ENCODE measurements at places on chromosomes 11 and 22.

DNA sequence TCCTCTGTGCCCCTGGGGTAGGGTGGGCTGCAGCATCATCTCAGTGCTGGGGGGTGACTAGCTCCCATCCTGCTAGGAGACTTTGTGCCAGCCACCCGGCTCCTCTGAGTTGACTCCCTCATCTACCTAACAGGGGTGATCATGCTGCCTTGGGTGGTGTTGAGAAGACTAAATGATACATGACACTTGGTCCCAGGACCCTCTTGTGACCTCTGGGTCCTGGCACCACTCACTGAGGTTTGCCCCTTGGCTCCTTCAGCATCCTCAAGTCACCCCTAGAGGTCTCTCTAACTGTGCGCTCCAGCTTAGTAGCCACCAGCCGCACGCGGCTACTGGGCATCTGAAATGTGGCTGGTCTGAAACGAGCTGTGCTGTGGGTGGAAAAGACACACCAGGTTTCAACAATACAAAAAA, 72.1 kb downstream of the LRRC32 start:
- DNase-seq, result no peak

DNA sequence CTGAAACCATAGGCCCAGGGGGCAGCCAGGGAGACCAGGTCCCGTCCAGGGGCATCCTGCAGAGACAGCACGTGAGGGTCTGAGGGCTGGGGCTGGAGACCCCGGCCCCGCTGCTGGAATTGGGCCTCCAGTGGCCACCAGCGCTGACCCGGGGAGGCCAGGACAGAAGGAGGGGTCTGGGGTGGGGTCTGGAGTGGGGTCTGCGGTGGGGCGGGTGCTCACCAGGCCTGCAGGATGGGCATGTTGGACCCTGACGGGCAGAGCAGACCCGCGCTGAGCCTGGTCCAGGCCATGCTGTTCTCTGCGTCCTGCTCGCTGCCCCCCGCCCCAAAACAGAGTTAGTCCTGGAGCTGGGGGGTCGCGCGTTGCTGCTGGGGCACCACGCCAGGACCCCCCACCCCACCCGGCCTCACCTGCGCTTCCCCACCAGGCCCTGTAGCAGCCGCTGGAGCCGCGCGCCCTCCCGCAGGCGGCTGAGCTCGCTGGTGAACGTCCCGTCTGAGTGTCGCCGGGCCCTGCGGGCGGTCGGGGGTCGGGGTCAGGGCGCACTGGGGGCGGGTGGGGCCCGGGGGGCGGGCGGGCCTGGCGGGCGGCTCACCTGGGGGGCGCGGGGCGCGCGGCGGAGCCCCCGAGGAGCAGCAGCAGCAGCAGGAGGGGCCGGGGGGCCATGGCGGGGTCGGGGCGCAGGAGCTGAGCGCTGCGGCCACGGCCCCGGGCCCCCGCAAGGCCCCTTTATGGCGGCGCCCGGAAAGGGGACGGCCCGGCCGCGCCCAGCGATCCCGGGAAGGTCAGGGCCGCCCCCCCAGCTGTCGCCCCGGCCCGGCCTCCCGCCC, at the start of gene SCT:
Gene SCT, minus strand, starts transcription at position 707 of the 833 bp plus-strand sequence. Its CDS starts 38 bp downstream, at position 669.
- DNase-seq, result no peak

GRCh38 chr11:36103933-36104530, 160.2 kb downstream of the LDLRAD3 start:
- DNase-seq, result no peak

- no peak for DNase-seq
Observed at GRCh38 chr11:37984991-37985390, 1387.0 kb upstream of the RAG2 start.

GRCh38 chr11:80349997-80350396, 909.2 kb upstream of the TENM4 start:
- DNase-seq, result no peak

- DNase-seq, result no peak
Observed at GRCh38 chr22:28129319-28129962, 210.4 kb upstream of the PITPNB start.

DNA sequence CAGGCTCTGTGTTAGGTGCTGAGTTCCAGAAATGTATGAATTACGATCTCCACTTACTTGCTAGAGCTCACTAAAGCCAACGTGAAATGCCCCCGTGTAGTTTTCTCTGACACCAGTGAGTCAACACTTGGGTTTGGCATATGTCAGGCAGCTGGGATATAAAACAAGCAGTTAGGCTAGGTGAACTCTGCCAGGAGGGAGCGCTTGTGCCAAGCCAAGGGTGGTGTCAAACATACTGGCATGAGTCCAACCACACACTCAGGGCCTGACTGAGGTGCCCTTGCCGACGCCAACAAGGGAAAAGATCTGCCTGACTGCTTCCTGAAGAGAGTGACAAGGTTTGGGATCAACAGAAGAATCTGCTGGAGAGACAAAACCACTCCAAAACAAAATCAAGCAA, 167.8 kb upstream of the NARS2 start:
- no peak for DNase-seq

- no peak for DNase-seq
Observed at GRCh38 chr11:134343646-134344045, 11.9 kb downstream of the GLB1L2 start.

GRCh38 chr11:105000167-105000566, 22.8 kb downstream of the CASP5 start:
- no peak for DNase-seq

DNA sequence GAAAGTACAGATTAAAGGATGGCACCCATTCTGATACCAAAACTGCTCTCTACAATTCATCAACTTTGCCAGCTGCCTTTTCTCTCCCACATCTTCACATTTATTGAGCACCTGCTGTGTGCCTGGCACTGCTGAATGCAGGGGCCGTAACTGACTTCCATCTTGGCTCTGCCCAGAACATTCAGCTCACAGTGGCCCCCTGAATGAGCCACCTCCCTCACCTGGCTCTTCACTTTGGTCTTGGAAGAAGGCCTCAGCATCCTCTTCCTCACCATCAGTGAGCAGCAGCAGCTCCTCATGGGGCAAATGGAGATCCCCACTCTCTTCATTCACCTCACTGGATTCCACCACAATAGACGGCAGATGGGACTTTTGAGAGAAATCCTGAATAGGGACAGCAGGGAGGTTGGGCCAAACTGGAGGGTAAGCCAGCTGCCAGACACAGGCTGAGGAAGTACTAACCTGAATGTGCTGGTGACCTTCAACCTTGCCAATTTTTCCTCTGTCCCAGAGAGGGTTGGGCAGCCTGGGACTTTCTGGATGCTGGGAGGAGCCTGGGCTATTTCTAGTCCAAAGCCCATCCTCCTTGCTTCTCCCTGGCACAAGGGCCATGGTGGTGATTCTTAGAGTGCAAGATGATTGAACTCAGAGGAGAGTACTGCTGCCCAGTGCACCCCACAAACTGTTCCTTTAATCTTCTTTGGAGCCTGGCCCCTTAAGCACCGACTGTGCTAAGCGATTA, 1.9 kb upstream of the UQCC3 start:
- DNase-seq, result no peak

- no peak for DNase-seq
Observed at GRCh38 chr11:118227865-118228785, 3.3 kb upstream of the JAML start.

GRCh38 chr11:2561696-2562581, 117.1 kb downstream of the KCNQ1 start:
- DNase-seq, result no peak

DNA sequence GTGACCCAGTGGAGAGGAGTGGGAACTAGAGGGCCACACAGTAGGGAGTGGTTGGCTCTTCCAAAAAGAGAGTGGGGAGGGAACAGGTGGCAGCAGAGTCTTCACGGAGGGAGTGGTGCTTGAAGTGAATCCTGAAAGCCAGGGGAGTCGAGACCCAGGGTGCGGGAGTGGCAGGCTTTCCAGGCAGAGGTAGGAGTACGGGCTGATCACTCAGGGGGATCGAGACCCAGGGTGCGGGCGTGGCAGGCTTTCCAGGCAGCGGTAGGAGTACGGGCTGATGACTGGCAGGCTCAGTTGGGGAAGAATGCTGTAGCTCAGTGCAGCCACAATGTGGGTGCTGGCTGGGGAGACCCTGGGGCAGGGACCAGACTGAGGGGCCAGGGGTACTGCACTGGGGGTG, 148.2 kb downstream of the TBC1D22A start:
- no peak for DNase-seq

GRCh38 chr11:104870910-104871309, 27.4 kb downstream of the CASP12 start:
- no peak for DNase-seq

GRCh38 chr22:19118329-19118880, 3.8 kb downstream of the DGCR2 start:
- no peak for DNase-seq

- DNase-seq, result no peak
Observed at GRCh38 chr11:20037396-20038153, 122.7 kb downstream of the DBX1 start.

DNA sequence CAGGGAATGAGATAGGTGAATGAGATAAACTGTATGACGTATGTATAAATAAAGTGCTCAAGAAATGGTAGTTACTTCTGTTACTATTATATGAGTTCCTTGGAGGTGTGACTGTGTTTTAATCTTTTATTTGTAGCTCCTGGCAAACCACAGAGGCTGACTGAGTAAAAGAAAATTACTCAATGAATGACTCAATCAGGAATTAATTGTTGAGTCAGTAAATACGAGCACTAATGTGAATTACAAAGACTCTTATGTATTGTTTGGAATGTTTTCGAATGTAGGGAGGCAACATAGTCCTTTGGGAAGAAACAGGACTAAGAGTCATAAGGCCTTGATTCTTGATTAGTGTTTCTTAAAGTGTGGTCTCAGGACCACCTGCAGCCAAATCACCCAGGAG, 51.1 kb upstream of the BLID start:
- no peak for DNase-seq

DNA sequence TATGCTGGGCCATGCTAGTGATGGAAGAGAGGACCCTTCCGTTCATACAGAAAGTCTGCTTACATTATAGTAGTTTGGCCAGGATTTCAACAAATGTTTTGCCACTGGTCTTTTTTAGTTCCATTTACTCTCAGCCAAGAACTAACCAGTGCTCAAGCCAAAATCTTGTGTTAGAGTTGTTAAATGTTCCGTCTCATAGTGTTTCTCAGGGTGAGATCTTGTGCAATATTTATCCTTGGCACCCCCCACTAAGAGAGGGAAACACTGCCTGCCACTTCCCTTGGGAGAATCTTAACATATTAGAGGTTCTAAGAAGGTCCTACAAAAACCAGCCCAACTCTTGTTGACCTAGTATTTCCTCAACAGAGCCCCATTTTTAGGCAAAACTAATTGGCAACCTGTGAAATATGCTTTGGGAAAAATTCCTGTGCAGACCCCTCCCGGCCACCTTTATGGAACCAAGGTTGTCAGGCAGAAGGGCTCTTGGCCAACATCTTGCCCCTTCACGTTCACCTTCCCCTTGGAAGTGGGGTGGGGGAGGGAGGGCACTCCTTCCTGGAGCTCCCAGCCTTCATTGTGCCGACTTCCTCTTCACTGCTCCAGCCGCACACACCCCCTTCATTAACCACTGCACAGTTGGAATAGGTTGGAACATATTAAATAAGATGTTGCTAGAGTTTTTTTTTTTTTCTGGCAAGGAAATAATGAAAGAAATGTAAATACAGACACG, 173.2 kb upstream of the SORL1-AS1 start:
- no peak for DNase-seq

DNA sequence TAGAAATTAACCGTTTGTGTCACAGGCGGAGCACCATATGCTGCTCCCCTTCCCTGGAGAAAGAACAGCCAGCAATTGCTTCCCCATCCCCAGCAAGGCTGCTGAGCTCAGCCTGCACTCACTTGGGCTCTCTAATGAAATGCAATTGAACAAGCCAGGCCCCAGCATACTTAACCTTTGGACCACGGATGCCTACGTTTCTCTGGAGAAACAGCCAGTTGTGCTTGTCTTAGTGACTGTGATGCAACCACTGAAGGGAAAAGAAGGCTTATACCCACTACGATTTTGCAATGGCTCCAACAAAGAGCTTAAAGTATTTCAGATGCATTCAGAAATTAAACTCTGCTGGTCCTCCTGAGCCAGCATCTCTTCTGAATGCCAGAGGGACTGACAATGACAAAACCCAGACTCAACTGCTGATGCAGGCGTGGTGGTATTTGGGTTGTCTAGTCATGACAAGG, 51.3 kb upstream of the SESN3 start:
- no peak for DNase-seq

DNA sequence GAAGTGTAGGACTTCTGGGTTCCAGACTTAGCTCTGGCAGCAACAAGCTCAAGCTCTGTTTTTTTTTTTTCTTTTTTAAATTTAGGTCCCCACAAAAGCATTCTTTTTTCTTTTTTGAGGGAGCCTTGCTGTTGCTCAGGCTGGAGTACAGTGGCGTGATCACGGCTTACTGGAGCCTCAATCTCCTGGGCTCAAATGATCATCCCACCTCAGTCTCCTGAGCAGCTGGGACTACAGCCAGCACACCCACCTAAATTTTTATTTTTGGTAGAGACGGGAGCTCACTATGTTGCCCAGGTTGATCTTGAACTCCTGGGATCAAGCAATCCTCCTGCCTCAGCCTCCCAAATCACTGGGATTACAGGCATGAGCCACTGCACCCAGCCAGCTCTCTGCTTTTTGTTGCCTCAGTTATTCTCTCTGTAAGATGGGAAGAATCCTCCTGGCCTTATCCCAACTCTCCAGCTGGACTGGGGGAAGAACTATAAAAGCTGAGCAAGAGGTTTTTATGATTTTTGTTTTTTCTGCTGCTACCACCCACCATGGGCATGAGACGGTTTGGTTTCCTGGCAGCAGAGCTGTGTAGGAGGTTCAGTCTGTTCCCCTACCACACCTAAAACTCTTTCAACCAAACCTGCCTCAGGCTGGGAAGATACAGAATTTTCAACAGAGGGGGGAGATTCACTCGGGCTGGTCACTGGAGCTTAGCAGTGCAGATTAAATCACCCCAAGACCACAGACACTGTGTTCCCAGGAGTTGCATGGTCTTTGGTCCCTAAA, 11.6 kb upstream of the MTFP1 start:
- DNase-seq, result no peak

DNA sequence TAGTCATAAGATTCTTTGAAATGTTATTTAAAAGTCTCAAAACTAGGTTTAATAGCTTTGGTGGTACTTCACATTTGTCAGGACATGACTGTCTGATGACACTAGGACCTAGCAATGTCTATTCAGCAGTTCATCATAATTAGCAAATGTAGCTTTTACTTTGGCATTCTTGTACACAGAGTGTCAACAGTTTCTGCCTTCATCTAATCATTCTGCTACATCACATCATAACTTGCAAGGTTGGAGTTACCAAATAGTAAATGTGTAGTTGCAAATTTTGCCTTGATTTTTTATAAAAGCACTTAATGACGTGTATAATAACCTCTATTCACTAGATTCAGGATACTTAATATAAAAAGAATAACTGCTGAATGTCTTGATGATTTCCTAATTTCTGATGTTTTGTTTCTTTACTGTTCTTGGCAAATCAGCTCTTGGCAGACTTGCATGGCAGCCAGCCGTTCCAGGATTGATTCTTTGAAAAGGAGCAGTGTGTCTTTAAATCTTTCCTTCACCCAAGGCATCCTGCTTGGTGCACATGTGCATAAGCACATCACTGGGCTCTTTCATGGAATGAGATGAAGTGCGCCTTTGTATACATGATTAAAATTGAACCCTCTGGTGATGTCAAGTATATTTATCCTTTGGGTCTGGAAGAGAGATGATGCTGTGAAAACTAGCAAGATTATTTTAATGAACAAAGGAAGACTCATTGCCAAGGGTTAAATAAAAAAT, 12.2 kb downstream of the FBXO7 start:
- no peak for DNase-seq

GRCh38 chr11:3046190-3046589, 11.0 kb downstream of the CARS1 start:
- no peak for DNase-seq

All from activated CD4-positive, CD25-positive, alpha-beta regulatory T cell (primary cell).